ENCODE measurements at places on chromosomes 4 and X.
A peak's percentile ranks its signal among the peaks of the same experiment; 100 is the strongest.

- H3K4me1 ChIP-seq = no peaks in the 10 kb centered on the region
- no peak for DNase-seq
- H3K36me3 ChIP-seq = peaks cover 14% of the 10 kb centered on the region
- H3K4me3 ChIP-seq = no peak overlapping the region
- no peaks in the 10 kb centered on the region for H3K27me3 ChIP-seq
Observed at GRCh38 chr4:169158046-169158445, 112.7 kb downstream of the SH3RF1 start.

DNA sequence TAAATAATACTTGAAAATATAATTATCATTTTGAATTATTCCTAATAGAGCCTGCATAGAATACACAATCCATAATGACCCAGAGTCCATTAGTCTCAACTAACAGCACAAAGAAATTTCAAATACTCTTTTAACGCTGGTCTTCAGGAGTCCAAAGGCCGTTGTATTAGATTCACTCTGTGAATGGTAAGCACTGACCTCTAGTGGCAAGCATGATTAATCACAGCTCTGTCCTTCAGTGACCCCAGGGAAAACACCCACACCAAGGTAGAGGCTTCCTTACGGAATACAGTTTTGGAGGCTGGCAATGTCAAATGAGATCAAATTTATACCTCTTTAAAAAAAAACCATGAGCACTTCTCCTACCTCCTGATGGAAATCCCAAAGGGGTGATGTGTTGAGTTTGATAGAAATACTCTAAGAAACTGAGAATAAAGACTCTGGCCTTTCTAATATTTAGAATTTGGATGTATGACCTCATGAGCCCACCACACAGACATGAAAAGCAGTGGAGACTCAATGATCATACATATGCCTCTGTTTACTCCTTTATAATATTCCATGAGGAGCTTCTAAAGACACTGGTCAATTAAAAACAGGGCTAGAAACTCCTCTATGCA lies 147.2 kb upstream of the DKK2 start:
- H3K4me1 ChIP-seq = no peaks in the 10 kb centered on the region
- H3K27me3 ChIP-seq = no peaks in the 10 kb centered on the region
- H3K27ac ChIP-seq = no peak overlapping the region
- DNase-seq = no peak

- no peak overlapping the region for H3K27ac ChIP-seq
- no peaks in the 10 kb centered on the region for H3K27me3 ChIP-seq
- H3K4me1 ChIP-seq = peaks cover 8% of the 10 kb centered on the region
- H3K4me3 ChIP-seq = no peak overlapping the region
Observed at GRCh38 chr4:3308691-3309090, 15.9 kb downstream of the RGS12 start.

DNA sequence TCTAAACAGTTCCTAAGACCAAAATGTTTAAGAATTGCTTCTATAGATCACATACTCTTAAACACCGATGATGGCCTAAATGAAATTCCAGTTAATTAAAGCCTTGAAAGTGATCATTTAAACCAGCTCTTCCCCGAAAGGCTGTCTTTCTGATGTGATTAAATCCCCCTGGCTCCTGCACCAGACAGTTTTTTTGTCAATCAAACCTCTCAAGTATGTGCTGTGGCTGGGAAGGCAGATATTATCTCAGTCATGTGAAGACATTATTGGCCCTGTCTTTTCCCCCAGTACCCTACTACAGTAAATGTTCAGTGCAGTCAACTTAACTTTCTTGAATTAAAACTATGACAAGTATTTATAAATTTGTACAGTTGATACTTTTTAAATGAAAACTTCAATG lies 121.0 kb upstream of the MYOZ2 start:
- H3K27me3 ChIP-seq = no peaks in the 10 kb centered on the region
- no peak for DNase-seq
- H3K27ac ChIP-seq = peak overlapping the region; percentile 68
- H3K4me1 ChIP-seq = peaks cover 25% of the 10 kb centered on the region

DNA sequence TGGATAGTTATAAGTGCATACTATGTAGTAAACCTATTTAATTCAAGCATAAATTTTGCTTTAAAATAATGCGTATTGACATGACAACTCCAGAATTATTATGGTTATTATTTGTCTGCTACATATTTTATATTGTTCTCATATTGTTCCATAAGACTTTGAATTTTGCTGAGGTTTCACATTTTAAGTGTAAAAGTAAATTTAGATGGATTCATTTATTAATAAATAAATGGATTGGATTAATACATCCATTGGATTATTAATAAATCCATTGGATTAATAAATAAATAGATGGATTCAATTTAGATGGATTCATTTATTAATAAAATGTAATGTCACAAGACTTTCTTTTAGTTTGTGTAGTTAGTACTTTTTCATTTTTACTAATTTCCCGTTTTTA lies 1768.0 kb upstream of the PCDH10 start:
- no peak overlapping the region for H3K27ac ChIP-seq
- H3K36me3 ChIP-seq = no peaks in the 10 kb centered on the region

GRCh38 chrX:118534716-118535493 lies 39.3 kb downstream of the DOCK11 start:
- no peaks in the 10 kb centered on the region for H3K27me3 ChIP-seq
- no peak for DNase-seq
- no peaks in the 10 kb centered on the region for H3K36me3 ChIP-seq

DNA sequence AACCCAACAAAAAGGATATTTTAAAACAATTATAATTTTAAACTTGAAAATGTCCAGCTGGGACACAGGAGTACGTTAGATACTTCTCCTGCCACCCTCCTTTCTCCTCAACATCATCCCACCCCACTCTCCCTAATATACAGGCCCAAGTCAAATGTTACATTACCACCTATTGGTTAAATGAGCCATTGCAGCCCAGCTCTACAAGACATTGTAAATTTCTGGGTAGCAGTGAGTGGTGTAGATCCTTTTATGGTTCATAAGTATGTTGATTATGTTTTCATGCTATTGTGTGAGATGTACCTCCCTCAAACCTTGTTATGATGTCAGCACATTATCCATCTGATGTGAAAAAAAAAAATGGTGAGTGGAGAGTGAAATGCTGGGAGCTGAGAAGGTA lies 187.1 kb upstream of the BCOR start:
- no peaks in the 10 kb centered on the region for H3K27me3 ChIP-seq
- no peak overlapping the region for H3K4me3 ChIP-seq
- H3K36me3 ChIP-seq = no peaks in the 10 kb centered on the region
- DNase-seq = no peak
- H3K27ac ChIP-seq = no peak overlapping the region

- H3K27me3 ChIP-seq = no peaks in the 10 kb centered on the region
- no peak overlapping the region for H3K4me3 ChIP-seq
- no peak overlapping the region for H3K27ac ChIP-seq
- no peak for DNase-seq
- no peaks in the 10 kb centered on the region for H3K36me3 ChIP-seq
- peaks cover 23% of the 10 kb centered on the region for H3K4me1 ChIP-seq
Observed at GRCh38 chr4:142402156-142402555, 443.9 kb downstream of the INPP4B start.
